ENCODE measurements at places on chromosomes 4 and X.

DNA sequence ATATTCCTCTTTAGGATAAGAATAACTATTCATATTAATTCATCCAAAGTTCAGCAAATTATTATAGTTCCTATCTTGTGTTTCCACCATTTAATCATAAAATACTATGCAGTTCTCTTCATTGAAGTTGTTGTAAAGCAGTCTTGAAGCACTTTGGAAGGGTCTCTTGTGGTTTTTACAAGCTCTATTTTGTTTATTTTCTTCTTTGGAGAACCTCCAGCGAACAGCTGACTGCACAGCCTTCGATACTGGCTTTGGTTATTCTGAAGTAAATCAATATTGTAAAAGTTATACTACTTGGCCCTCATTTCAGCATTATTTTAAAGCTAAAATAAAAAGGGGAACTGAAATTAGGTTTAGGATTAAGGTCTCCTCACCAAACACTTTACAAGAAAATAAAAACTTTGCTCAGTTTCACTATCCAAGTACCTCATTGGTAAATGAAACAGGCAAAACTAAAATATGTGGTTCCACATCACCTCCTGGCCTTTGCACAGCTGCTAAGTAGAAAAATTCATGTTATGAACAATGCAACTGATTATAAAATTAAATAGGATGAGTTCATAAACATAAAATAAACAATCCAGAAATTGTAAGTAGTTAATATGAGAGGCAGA lies 1629.2 kb upstream of the ADGRL3 start:
- DNase-seq, result no peak

GRCh38 chr4:166400270-166400894 lies 527.3 kb downstream of the TLL1 start:
- DNase-seq, result no peak

- no peak for DNase-seq
These were observed 167.3 kb upstream of the SPRY1 start for GRCh38 chr4:123229286-123229685.

GRCh38 chrX:45689971-45690370 lies 489.3 kb upstream of the DIPK2B start:
- DNase-seq, result no peak

DNA sequence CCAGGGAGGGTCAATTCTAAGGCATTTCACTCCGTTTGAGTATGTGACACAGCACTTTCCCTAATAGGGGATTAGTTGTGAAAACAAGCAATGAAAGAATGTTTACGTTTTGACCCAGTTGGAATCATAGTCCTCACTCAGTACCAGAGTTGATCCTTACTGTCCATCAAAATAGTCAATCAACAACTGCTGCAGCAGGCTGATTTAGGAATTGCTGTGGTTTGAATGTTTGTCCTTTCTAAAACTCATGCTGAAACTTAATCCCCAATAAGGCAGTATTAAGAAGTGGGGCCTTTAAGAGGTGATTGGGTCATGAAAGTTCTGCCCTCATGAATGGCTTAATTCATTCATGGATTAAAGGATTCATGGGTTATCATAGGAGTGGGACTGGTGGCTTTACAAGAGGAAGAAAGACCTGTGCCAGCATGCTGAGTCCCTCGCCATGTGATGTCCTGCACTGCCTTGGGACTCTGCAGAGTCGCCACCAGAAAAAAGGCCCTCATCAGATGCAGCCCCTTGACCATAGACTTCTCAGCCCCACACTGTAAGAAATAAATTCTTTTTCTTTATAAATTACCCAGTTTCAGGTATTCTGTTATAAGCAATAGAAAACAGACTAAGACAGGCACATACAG lies 3.1 kb upstream of the FBXL5 start:
- no peak for DNase-seq

GRCh38 chrX:68837119-68837518 lies 8.3 kb downstream of the EFNB1 start:
- DNase-seq, result no peak

DNA sequence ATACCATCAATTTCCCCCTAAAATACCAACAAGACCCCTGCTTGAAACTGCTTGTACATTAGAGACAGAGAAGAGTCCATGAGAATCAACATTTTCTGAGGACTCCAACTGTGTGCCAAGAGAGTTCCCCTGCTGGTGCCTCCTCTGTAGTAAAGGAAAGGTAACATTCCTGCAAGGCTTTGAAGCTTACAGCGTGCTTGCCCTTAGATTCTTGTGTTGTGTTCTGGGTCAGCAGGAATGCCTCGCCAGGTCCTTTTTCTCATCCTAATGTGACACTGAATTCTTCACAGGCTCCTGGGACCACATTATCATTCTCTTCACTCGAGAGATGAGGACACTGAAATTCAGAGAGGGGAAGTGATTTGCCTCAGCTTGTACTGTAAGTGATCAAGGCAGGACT lies 9.7 kb upstream of the EOLA2 start:
- no peak for DNase-seq

DNA sequence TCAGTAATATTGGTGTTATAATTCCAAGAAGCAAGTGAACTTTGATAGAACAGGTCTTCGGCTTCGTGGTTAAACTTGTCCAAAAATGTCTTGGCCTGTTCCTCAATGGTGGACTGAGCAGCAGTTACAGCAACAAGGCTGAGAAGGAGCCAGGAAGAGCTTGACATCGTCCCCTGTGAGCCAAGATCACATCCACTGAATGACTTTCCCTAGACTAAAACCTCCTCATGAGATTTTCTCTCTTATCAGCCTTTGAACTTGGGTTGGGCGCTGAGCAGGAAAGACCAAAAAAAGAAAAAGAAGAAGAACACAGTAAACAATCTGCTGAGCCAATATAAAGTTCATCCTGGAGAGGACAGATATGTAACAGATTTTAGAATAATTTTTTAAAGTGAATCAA lies at the start of gene ACE2:
Gene ACE2, minus strand, starts transcription at position 216 of the 400 bp plus-strand sequence. Its CDS starts 49 bp downstream, at position 167.
- DNase-seq, result no peak

DNA sequence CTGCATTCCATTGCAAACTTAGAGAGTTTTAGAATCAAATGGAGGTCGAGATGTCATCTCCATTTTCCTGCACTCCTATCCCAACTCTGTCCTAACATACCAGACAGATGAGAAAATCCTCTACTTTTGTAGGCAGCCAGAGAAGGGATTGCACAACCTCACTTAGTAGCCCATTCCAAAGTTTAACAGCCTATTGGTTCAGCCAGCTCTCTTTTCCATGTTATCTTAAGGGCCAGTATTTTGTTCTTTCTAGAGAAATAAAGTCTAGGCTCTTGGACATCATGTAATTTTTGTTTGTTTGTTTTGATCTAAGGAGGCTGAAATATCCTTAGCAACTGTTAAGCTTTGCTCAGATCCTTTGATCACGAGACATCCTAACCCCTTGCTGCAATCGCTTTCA lies 173.0 kb downstream of the COX18 start:
- DNase-seq, result no peak

DNA sequence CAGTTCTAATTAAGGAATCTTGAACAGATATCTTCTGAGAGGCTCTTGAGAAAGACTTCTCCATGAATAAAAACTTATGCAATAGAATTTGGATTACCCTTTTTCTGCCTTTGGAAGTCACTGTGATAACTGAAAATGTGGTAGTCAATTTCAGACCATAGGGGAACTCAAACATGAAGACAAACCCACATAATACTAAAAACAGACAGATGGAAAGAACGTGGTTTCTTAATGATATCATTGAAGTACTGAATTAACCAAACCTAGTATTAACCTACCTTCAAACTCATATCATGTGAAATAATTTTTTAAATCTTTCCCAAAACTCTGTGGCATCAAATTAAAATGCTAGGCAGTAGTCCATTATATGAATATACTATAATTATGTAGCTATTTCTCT lies 153.5 kb downstream of the CAMK2D start:
- DNase-seq, result no peak

- no peak for DNase-seq
These were observed 87.1 kb downstream of the TMEM131L start for GRCh38 chr4:153553155-153553818.

DNA sequence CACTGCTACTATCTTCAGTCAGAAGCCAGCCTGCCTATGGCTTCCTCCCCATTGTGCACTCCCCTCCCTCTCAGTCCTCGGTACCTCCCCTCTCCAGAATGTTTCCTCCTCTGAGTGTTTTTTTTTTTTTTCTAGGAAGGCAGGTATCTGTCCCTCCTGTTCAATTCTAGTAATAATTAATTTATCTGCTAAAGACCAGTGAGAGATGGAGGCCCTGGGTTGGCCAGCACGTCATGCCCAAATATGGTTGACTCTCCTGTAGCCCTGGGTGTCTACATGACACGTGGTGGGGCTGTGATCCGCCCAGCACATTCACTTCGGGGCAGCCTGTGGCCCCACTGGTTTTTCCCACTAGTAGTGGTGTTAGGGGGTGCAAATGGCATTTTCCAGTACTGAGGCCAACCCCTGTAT lies 1.8 kb downstream of the FLNA start:
- no peak for DNase-seq

GRCh38 chr4:174423257-174423944 lies 98.9 kb downstream of the HPGD start:
- DNase-seq, result no peak

- no peak for DNase-seq
These were observed 154.3 kb downstream of the CFAP299 start for GRCh38 chr4:80489798-80490197.

DNA sequence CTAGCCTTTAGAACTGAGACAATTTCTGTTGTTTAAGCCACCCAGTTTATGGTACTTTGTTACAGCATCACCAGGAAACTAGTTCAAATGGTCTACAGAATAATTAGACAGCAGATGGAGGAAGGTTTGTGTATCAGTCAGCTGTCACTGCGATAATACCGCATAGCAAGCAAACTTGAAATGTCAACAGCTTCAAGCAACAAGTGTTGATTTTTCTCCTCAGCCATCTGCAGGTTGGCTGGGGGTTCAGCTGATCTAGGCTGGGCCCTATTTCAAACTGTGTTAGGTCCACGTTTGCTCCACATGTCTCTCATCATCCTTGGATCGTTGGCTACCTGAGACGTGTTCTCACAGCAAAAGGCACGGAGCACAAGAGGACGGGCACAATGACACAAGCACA lies 19.2 kb upstream of the PHEX start:
- DNase-seq, result no peak

- DNase-seq, result no peak
These were observed 65.0 kb upstream of the FMR1 start for GRCh38 chrX:147846676-147847075.

GRCh38 chr4:140684314-140684713 lies 71.9 kb downstream of the TBC1D9 start:
- no peak for DNase-seq

DNA sequence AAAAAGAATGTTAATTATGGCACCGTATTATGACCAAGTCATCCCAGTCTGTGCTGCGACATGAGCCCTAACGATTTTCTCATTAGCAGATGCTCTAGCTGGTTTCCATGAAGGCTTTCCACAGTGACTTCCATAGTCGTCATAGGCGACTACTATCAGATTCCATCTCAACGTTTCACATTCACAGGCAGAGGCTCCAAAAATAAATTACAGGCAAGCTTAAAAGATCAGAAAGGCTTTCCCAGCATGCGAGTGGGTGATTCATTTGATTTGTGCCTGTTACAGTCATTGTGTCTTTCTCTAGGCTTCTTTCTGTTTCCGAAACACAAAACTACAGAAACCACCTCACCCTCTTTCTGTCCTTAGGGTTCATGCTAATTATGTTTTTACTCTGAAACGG lies 43.2 kb downstream of the PALLD start:
- DNase-seq, result no peak

- no peak for DNase-seq
These were observed 361.7 kb upstream of the FAT1 start for GRCh38 chr4:187085339-187085738.

- DNase-seq, result no peak
These were observed 8.4 kb downstream of the N4BP2 start for GRCh38 chr4:40065010-40065409.

DNA sequence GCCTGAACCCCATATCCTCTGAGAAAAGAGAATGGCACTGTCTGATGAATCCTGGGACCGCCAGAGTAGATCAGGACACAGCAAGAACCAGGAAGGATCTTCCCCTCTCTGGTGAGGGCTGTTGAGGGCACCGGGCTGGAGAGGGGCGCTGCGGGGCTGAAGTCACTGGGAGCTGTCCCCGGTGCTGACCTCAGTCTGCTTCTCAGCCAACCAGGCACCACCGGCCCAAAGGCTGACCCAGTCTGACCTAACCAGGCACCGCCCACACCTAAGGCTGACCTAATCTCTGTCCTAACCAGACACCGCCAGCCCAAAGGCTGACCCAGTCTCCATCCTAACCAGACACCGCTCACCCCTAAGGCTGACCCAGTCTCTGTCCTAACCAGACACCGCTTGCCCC lies 82.8 kb downstream of the CPZ start:
- no peak for DNase-seq

DNA sequence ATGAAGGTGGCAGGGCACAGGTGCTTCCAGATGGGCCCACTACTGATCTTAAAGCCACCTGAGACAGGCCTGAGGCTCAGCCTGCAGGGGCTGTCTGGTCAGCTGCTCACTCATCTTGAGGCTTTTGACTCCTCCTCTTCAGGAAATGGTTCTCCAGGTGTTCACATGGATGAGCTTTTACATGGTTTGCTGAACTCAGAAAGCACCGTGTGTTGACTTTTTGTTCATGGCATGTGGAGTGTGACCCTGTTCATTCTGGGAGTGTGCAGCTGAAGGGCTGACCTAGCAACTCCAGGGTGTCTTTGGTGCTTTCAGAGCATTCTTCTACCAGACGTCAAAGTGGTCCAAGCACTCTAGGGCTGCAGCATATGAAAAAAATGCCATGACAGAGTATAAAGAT lies 111.1 kb downstream of the CCNG2 start:
- DNase-seq, result no peak

DNA sequence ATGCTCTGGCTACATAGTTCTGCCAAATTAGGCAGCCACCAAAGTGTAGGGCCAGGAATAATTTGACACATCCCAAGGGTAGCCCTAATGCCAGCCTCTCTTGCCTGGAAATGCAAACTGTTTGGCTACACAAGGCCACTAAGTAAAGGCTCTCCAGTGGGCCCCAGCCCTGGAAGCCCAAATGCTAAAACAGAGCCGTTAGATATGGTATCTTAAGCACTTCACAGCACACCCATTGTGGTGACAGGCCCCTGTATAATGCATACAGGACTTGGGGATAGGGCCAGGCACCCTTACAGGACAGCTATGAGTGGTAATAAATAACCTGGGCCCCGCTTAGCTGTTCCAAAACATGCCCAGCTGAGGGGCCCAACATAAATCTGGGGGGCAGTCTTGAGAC lies 623.9 kb downstream of the BCOR start:
- no peak for DNase-seq

DNA sequence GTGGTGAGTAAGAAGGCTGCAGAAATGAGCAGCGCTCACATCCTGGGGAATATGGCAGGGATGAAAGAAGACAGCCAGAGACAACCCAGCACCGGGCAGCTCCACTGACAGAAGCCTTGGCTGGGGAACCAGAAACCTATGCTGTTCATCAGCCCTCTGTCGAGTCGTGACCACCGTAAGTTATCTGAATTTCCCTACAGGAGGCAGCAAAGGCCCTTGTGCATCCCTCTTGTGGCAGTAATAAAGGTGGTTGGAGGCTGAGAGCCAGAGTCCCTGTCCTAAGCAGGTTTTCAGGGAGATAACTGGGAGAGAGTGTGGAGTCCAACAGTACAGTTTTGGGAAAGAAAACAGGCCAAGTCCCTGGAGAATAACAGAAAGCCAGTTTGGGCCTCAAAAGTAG lies 194.0 kb upstream of the BOD1L1 start:
- no peak for DNase-seq

- no peak for DNase-seq
These were observed 57.9 kb downstream of the GPR101 start for GRCh38 chrX:136975684-136976470.

All from stimulated activated CD8-positive, alpha-beta memory T cell treated with anti-CD3 and anti-CD28 coated beads, Interleukin-7, amount 100 ng/mL, for 1 hour (primary cell).